ENCODE measurements at places on chromosomes 7 and 10.

- no peak for DNase-seq
Measured at GRCh38 chr7:87287738-87288341, 57.6 kb upstream of the CROT start.

DNA sequence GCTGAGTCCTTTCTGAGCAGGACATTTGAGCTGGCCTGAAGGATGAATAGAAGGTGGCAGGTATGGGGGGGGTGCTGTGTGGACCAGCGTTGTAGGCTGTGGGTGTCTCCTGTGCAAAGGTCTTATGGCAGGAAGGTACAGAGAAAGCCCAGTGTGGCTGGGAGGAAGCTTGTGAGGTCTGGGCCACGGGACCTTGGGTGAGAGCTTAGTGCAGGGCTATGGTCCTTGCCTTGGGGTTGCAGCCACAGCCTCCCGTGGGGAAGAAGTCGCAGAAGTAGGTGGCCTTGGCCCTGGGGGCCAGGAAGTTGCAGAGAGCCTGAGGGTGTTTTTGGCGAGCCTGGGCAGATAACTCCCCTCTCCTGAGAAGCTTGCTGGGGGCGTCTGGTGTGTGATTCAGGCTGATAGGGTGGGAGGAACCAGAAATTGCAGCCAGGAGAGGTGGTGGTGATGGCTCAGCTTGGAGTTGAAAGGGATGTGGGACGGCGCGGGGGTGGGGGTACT lies 172.0 kb upstream of the TNRC18 start:
- DNase-seq, result peak; percentile 84

DNA sequence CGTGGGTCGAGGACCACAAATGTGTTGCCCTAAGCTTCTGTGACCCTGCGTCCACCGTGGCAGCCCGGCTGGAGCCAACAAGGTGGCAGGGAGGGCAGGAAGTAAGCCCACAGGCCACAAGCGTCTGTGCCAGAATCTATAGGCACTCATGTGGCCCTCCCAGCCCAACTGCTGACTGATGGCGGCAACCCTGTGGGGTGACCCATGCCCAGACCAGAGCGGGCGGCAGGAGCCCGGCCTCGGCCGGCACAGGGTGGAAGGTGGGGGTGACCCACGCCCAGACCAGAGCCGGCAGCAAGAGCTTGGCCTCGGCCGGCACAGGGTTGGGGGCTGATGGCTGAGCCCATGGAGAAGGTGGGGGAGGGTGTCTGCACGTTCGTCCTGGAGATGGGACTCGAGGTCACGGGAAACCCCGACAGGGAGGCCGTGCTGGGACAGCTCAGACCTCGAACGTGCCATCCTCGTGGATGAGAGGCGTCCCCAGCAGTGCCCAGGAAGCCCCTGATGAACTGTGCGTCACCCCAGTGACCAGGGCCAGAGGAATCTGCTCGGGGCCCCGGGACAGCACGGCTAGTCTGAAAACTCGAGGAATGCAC lies 181.0 kb downstream of the ELFN1 start:
- no peak for DNase-seq

DNA sequence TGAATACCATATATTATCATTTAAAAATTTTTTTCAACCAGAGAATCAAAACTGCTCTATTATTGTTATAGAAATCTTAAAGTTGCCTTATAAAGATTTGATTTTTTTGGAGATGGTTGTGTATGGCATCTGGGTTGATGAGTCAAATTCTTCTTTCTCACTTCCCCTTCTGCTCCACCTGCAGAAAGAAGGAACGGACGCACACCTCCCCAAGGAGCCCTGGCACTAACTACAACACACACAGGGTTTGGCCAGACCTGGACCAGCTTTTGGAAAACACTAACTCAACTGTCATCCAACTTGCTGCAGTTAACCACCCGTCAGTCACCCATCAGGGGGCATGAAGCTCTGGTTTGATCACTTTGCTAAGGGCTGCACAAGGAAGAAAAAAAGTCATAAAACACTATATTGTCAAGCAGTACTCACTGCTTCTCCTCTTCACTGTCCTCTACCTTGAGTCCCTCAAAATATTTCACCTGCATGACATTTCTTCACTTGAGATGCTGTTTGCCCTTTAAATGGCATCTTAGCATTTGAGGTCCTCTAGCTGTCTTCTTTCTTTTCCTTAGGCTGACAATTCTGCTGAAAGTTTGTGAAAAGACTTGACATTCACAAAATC lies 266.7 kb upstream of the PHF14 start:
- DNase-seq, result no peak

DNA sequence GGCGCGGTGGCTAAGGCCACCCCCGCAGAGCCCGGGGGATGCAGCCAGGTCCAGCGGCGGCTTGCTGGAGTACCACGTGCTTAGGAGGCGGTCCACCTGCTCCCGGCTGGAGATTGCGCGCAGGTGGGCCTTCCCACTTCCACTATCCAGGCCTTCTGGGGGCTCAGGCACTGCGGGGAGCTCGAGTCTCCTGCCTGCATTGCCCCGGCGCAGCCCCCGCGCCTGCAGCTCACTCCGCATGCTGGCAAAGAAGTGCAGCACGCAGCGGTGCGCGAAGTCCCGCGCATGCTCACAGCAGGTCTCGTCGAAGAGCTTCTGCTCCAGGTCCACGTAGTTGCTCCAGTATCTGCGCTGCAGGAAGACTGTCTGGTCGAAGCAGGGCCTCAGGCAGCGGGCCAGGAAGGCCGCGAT lies 5.8 kb downstream of the CALHM3 start:
- DNase-seq, result no peak

DNA sequence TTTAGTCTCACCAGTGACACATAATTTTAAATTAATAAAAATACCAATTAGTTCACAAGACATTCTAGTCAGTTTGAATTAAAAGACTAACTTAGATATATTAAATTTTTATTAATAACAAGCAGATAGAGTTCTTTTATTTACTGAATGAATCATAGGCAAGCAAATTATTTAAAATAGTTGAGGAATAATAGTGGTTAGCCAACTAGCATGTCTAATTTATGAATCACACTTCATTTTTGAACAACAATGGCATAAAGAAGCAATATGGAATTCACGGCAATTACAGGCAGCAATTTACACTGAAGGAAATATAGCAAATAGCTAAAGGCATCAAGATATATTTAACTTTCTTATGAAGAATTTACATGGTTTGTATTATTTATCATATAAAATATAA lies 187.0 kb upstream of the SLC26A5 start:
- DNase-seq, result peak; percentile 57

All from fibroblast of mammary gland (primary cell).